ENCODE measurements at places on chromosomes 13 and 19.

DNA sequence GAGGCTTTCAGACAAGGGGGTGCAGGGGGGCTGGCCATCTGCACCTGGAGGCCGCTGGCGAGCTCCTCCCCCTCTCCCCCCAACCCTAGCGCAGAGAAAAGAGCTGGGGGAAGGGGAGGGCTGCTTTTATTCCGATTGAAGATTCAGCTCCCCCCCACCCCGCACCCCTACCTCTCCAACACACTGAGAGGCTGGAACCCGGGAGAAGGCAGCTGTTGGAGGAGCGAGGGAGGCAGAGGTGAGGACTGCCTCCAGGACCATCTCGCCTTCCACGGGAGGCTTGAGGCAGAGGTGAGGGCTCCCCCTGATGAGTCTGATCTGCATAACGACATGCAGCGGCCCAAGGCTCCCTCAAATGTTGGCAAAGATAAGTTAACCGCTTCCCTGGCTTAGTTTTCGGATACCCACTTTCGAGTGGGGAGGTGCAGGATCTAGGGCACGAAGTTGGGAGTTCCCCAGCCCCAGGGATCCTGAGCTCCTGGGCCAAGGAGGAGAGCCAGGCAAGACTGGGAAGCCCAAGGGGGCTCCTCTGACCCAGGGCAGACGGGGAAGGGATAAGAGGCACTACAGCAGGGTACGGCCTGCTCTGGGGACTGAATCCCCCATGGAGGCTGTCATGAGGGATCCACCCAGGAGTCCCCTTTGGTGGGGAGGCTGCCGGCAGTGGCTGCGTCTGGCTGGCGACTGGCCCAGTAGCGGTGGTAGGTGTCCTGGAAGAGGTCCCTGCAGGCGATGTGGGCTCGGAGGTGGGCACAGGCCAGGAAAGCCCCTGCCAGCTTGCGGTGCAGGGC lies 1.2 kb upstream of the NUMBL start:
- DNase-seq: peak; percentile 35

GRCh38 chr13:91278888-91279287 lies 68.6 kb upstream of the MIR17HG start:
- no peak for DNase-seq

- DNase-seq: no peak
Observed at GRCh38 chr13:46372071-46372470, 15.0 kb downstream of the RUBCNL start.

DNA sequence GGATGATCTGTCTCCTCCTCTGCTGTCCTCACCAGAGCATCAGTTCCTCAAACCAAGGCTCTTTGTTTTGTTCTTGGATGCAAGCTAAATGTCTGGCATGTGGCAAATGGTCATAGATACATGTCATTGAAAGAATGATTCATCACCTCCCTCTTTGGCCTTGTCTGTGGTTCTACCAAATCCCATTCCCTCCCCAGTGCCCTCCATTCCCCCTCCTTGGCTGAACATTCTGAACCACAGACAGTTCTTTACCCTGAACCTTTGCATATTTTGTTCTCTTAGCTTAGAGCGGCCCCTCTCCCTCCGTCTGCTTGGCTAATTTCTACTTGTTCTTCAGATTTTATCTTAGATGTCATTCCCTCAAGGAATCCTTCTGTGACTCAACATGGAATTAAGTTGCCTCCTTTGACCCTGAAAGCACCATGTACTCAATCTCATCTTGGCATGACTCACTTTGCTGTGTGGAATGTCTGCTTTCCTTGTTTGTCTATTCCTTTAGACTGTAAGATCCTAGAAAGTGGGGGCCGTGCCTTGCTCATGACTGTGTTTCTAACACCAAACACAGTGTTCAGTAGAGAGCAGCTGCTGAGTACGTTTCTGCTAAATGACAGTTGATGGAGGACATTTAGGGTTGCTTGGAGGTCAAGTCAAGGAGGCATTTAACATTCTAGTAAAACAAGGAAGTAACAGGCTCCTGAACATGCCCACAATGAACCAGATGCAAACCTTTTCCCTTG lies 8.1 kb downstream of the ALOX5AP start:
- no peak for DNase-seq

GRCh38 chr13:27415116-27415515 lies 9.3 kb upstream of the GTF3A start:
- no peak for DNase-seq

DNA sequence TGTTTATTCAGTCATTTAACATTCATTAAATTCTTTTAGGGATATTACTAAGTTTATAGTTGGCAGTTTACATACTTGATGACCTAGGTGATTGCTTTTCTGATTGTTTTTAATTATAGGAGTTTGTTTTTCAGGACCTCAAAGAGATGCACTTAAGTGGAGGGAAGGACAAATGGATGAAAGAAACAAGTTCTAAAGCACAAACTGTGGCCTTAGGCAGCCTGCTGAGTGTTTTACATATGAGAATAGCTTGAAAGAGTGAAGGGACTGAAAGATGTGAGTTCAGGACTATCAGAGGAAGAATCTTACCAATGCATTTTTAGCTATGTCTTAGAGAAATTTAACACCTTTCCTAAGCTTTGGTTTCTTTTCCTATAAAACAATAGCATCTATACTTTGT lies 402.6 kb downstream of the KLF12 start:
- DNase-seq: no peak

- DNase-seq: no peak
Observed at GRCh38 chr13:33318037-33318436, 32.5 kb upstream of the STARD13 start.

- DNase-seq: peak; percentile 84
Observed at GRCh38 chr19:15463861-15464371, 428 bp downstream of the RASAL3 start.

DNA sequence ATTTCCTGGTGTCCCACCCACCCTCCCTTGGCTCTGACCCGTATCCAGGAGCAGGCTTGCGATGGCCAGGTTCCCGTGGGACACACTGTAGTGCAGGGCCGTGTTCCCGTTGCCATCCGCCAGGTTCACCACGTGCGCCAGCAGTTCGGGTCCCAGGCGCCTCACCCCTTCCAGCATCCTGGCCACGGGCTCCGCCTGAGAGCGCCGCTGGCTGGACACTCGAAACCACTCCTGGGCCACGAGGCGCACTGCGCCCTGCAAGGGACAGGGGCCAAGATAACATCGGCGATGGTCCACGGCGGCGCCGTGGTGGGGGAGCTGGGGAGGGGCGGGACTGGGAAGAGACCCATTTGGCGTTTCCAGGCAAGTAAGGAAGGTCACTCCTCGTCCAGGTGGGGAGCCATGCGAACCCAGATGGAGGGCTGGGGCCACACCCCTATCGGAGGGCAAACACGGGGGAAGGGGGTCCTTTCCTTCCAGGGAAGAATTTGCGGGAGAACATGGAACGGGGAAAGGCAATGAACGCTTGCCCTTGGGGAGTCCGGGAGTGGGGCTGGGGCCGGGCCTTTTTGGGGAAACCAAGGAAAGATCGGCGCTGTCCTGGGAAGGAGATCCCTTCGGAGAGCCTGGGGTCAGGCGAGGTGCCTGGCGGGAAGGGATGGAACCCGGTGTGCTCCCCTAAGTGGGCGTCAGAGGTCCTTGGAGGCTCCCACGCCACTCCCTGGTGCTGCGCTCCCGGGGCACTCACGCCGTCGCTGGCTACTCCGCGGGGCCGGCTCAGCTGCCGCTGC lies 9.9 kb downstream of the KANK3 start:
- no peak for DNase-seq

DNA sequence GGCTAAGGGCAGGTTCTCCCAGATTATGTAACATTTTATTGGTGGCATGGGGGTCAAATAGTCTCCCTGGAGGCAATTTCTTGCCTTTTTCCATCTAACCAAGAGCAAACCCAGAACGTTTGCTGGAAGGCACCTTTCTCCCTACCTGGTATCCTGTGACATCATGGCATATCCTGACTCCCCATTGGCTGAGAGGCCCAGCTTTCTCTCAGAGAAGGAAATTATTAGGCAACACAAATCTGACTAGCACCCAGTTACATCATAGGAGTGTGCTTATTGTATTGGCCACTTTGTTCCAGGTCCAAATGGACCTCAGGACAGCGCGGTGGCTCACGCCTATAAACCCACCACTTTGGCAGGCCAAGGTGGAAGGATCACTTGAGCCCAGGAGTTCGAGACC lies 13.0 kb downstream of the NTN5 start:
- DNase-seq: no peak

Data from activated CD4-positive, alpha-beta T cell treated with anti-CD3 and anti-CD28 coated beads for 48 hours (primary cell).